ENCODE measurements at places on chromosomes 1 and 21. TPM values are rescaled to one million over a fixed set of nuclear protein-coding genes. Genes with fewer than 3 reads are reported as not detected.
A peak's percentile ranks its signal among the peaks of the same experiment; 100 is the strongest.

The HSD17B7 gene
- 52.8 TPM for polyA plus RNA-seq

The ARHGEF2 gene
- 38.7 TPM for polyA plus RNA-seq

The ELAPOR1 gene
- polyA plus RNA-seq = 0.21 TPM

The KRTAP12-2 gene
- polyA plus RNA-seq = not detected

The ARTN gene
- polyA plus RNA-seq = 27.2 TPM

The VSIG8 gene
- polyA plus RNA-seq = 1.5 TPM

The GNAT2 gene
- 0.23 TPM for polyA plus RNA-seq

- H3K27ac ChIP-seq = no peak overlapping the region
- peaks cover 10% of the 10 kb centered on the region for H3K4me1 ChIP-seq
- no peak for DNase-seq
- H3K27me3 ChIP-seq = no peaks in the 10 kb centered on the region
Measured at GRCh38 chr1:50966991-50967390, 3.1 kb upstream of the CDKN2C start.

DNA sequence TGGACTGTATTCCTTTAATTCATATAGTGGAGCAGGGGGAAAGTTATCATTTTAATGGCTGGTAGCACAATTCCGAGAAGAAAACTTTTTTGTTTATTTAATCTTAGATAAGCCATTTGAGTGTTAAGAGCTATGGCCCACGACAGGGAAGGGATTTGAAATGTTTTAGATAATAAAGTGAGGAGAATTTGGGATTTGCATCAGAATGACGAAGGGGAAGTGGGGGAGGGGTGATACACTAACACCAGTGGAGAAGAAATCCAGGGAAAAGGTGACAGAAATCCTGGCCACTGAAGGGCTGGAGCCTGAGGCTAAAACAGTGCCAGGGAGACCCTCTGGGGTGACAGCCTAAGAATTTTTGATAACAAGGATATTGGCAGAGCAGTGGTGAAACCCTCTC lies 21.0 kb downstream of the LEPR start:
- H3K4me1 ChIP-seq = no peaks in the 10 kb centered on the region
- H3K4me3 ChIP-seq = no peak overlapping the region
- no peak overlapping the region for H3K27ac ChIP-seq
- no peaks in the 10 kb centered on the region for H3K36me3 ChIP-seq
- H3K27me3 ChIP-seq = no peaks in the 10 kb centered on the region
- no peak for DNase-seq

- DNase-seq = no peak
- H3K4me1 ChIP-seq = peaks cover 10% of the 10 kb centered on the region
- no peaks in the 10 kb centered on the region for H3K27me3 ChIP-seq
- no peak overlapping the region for H3K27ac ChIP-seq
- no peaks in the 10 kb centered on the region for H3K36me3 ChIP-seq
Measured at GRCh38 chr1:118154220-118154619, 30.8 kb downstream of the SPAG17 start.

- H3K4me3 ChIP-seq = no peak overlapping the region
- no peaks in the 10 kb centered on the region for H3K36me3 ChIP-seq
- no peak for DNase-seq
- H3K4me1 ChIP-seq = peaks cover under 1% of the 10 kb centered on the region
- H3K27ac ChIP-seq = no peak overlapping the region
Measured at GRCh38 chr1:9621032-9621431, 30.5 kb upstream of the PIK3CD start.

DNA sequence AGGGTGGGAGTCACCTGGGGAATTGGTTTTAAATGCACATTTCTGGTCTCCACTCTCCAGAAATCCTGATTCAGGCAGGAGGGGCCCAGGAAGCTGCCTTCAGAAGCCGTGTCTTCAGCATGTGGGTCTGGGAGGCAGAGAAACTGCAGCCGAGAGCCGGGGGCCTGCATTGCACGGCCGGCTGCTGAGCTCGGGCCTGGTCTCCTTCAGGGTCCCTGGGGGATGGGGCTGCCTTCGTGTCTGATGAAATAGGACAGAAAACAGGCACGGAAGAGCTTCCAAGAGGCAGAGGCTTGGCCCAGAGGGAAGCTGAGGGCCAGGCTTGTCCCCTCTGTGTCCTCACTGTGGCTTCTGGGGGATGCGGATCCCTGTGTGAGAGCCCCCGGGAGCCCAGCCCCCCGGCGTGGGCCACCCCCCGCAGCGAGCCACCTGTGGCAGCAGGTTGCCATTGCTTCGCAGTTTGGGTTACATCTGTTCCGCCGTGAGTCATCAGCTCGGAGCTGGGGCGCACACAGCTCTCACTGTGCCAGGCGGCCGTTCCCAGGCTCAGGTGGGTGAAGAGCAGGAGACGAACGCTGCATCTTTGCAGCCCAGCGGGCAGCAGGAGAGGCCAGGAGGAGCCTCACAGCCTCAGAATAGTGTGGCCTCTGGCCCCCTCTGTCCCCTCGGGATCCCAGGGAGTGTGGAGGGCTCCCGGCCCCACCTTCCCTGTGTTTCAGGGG lies 72.4 kb downstream of the AJAP1 start:
- no peak overlapping the region for H3K4me3 ChIP-seq
- no peak overlapping the region for H3K27ac ChIP-seq
- H3K27me3 ChIP-seq = no peaks in the 10 kb centered on the region
- no peaks in the 10 kb centered on the region for H3K36me3 ChIP-seq
- no peaks in the 10 kb centered on the region for H3K4me1 ChIP-seq

DNA sequence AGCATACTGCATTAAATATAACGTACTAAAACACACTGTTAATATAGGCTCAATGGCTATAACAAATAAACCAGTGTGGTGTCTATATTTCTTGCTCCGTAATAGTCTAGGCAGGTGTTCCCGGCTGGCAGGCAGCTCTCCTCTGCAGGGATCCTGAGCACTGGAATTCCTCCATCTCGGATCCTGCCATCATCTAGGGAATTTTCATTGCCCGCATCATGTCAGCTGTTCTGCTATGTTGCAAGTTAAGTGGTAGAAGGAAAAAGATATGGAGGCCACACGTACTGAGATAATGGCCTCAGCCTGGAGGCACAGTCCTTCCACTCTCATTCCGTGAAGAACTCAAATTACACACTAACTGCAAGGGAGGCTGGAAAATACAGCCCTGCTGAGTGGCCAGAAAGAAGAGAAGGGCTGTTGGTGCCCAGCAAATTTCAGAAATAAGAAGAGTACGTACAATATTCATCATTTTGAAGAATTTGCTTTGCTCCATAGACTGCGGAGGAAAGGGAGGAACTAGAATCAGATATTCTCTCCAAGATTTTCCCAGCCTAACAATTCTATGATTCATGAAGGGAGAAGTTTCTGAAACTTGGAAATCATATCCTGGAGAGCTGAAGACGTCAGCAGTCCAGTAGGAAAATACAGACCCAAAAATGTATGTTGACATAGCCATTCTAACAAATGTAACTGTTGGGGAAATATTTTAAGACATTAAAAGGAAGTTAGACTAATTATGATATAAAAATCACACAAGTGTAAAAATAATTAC lies 263.3 kb downstream of the MRPL39 start:
- H3K4me1 ChIP-seq = no peaks in the 10 kb centered on the region
- H3K4me3 ChIP-seq = no peak overlapping the region
- H3K36me3 ChIP-seq = no peaks in the 10 kb centered on the region
- no peak for DNase-seq
- H3K27me3 ChIP-seq = no peaks in the 10 kb centered on the region

GRCh38 chr21:34886240-34887104 lies 162.6 kb downstream of the RUNX1 start:
- peaks cover 14% of the 10 kb centered on the region for H3K4me1 ChIP-seq
- no peak for DNase-seq
- H3K36me3 ChIP-seq = peaks cover 9% of the 10 kb centered on the region
- peak overlapping the region; percentile 97 for H3K27ac ChIP-seq

DNA sequence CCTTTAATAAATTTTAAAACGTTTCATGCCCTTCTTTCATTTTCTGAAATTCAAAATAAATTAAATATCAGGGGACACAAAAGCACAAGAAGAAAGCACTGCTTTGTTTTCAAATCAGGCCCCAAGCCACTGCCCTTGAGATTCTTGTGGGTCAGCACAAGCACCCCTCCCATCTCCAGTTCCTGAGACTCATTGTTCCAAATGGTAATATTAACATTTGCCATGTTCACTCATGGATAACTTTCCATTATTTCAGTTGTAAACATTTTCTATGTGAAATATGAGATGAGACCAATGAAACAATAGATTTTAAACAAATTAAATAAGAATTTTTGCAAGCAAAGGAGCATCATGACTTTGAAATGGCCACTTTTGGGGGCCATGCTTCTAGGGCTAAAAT lies 7.7 kb downstream of the OVAAL start:
- no peak for DNase-seq
- H3K4me1 ChIP-seq = peaks cover 24% of the 10 kb centered on the region
- H3K27ac ChIP-seq = no peak overlapping the region
- no peaks in the 10 kb centered on the region for H3K36me3 ChIP-seq
- H3K27me3 ChIP-seq = no peaks in the 10 kb centered on the region

- no peak for DNase-seq
- H3K4me3 ChIP-seq = no peak overlapping the region
- H3K4me1 ChIP-seq = no peaks in the 10 kb centered on the region
- no peaks in the 10 kb centered on the region for H3K36me3 ChIP-seq
- no peaks in the 10 kb centered on the region for H3K27me3 ChIP-seq
- no peak overlapping the region for H3K27ac ChIP-seq
Measured at GRCh38 chr1:224673141-224673540, 57.0 kb downstream of the CNIH3 start.

DNA sequence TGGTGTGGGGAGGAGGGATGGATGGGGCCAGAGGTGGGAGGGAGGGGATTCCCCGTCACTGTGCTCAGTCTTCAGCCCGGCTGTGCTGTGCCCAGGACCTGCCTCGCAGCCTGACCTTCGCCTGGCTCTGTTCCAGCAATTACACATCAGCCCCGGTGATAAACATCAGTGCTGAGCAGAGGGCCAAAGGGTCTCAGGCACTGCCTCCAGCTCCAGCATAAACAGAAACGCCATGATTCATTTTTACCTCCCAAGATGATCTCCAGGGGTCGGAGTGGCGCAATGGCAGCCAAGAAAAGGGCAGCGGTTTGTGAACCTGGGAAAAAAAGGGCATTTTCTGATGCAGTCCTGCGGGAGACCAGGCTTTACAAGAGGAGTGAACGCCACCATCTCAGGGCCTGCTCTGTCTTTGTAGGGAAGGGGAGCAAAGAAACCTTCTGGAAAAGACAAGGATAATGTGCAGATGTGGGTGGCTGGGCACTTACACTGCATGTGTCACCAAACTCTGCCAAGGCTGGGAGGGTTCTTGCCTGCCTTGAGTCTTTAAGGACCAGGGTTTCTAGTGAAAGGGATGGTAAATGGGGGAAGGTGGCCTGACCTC lies 28.1 kb downstream of the SHISA4 start:
- no peaks in the 10 kb centered on the region for H3K36me3 ChIP-seq
- H3K4me3 ChIP-seq = no peak overlapping the region
- DNase-seq = no peak
- H3K4me1 ChIP-seq = peaks cover 9% of the 10 kb centered on the region
- no peak overlapping the region for H3K27ac ChIP-seq

DNA sequence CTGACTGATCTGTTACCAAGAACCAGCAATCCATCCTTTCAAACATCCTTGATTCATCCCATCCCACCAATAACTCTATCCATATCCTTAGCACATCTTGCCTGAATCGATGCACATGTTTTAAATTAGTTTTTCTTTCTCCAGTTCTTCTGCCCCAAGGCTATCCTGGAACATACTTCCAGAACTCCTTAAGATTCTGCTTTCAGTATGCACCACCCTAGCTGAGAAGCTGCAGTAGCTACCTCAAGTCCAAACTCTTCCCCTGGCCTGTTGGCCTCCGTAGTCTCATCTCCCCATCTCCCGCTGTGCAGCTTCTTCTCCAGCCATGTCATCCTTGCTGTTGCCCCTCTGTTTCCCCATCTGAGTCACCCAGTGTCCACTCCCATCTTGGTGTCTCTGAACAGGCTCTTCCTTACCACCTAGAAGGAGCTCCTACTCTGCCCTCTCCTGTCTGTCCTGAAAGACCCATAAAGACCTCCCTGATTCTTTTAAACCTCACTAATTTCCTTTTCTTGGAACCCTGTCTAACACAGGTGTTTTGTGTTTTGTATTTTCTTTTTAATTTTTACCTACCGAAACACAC lies 108.0 kb downstream of the SGIP1 start:
- no peaks in the 10 kb centered on the region for H3K36me3 ChIP-seq
- no peak overlapping the region for H3K27ac ChIP-seq
- DNase-seq = no peak
- no peaks in the 10 kb centered on the region for H3K4me1 ChIP-seq
- H3K27me3 ChIP-seq = peaks cover 4% of the 10 kb centered on the region
- no peak overlapping the region for H3K4me3 ChIP-seq

- H3K27ac ChIP-seq = no peak overlapping the region
- DNase-seq = no peak
- no peak overlapping the region for H3K4me3 ChIP-seq
- no peaks in the 10 kb centered on the region for H3K27me3 ChIP-seq
- no peaks in the 10 kb centered on the region for H3K36me3 ChIP-seq
- H3K4me1 ChIP-seq = peaks cover 6% of the 10 kb centered on the region
Measured at GRCh38 chr1:173573596-173573995, 29.3 kb downstream of the SLC9C2 start.

GRCh38 chr1:90480271-90480835 lies 236.7 kb downstream of the BARHL2 start:
- H3K36me3 ChIP-seq = no peaks in the 10 kb centered on the region
- no peak overlapping the region for H3K4me3 ChIP-seq
- no peaks in the 10 kb centered on the region for H3K4me1 ChIP-seq
- H3K27me3 ChIP-seq = no peaks in the 10 kb centered on the region
- no peak for DNase-seq

DNA sequence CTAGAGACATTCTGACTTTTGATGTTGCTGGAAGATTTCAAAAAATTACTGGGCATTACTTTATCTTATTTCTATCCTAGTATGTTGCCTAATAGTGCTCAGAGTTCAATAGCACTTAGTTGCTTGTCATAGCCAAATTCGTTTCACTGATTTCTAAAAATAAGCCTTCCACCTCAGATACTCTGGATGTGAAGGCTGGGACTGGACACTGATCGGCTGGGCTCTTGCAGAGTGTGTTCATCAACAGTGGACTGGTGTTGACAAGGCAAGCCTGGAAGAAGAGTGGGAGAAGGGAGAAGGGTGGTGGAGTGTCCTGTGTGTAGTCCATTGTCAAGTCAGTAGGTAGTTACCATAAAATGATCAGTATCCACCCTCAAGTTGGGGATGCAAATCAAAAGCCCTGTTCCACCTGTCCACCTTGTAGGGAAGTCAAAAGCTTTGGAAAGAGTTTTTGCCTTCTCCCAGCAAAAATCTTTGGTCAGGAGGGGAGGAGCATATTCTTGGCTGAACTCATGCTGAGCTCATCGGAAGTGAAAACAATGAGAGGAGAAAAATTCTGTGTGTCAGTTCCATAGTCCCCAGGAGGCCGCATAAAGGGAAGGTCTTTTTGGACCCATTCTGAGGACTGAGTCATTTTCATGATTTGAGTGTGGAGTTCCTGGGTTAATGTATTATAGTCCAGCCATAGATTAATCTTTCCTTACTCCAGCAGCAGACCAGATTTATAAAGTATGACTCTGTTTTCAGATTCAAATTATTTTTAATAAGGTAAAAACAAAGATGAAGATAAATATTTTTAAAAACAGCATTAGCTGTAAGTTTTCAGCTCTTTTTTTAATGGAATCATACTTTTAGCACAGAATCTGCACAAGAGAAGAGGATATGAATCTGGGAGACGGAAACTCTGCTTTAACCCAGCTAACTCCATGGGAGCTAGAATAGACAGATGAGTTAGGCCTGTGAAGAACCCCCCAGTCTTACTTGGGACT lies 99.5 kb upstream of the BMP8A start:
- H3K27me3 ChIP-seq = no peaks in the 10 kb centered on the region
- H3K36me3 ChIP-seq = peaks cover 21% of the 10 kb centered on the region
- H3K27ac ChIP-seq = peak overlapping the region; percentile 35
- no peak for DNase-seq
- H3K4me3 ChIP-seq = no peak overlapping the region
